EL (cell line): ENCODE measurements at places on chromosomes 7 and 10.

GRCh38 chr10:103295374-103296015 lies 18.6 kb downstream of the INA start:
- DNase-seq = peak; percentile 69

- DNase-seq = peak; percentile 69
Observed at GRCh38 chr7:116258734-116259133, 48.4 kb downstream of the TES start.

GRCh38 chr7:32020551-32021159 lies 49.6 kb downstream of the PDE1C start:
- no peak for DNase-seq

DNA sequence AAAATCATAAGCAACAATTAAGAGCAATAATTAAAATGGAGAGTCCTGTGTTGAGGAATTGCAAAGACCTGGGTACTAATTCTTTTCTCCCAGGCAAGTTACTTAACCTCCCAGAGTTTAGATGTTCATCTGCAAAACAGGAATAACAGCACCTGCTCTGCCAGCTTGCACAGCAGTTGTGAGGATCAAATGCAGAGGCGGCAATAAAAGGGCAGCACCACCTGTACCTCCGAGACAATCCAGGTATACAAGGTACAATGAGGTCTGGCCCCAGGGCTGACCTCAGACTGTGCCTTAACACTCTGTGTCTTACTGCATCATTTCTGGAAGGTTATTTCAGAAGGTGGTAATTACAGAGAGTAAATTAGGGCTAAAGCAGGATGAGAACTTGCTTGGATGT lies 14.5 kb upstream of the FAM204A start:
- no peak for DNase-seq

DNA sequence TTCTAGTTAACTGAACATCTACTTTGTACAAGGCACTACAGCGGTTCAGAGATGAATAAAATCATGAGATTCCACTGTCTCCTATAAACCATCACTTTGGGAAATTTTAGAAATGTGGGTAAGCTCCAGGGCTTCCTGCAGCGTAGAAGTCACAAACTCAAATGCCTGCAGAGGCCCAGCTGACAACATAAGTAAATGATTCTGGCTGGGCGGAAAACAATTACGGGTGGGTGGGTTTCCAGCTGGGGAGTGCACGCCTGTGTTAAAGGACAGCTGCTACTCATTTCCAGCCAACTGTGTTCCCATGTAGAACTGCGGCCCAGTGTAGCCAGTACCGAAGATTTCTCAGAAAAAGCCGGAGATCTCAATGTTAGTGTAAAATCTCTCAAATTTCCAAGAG lies 69.5 kb upstream of the ATRNL1 start:
- DNase-seq = no peak

DNA sequence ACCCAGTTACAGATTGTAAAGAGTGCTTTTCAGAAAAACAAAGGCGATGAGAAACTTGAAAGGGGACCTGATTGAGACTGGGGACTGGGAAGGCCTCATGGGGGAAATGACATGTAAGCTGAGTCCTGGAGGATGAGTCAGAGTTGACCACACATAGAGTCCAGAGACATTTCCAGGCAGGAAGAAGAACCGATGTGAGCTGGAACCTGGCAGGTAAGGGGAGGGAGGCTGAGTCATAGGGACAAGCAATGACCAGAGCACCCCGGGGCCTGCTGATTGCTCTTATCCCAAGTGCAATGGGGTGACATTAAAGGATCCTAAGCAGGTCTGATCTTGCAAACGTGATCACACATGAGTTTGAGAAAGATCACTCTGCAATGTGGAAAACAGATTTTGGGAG lies 11.7 kb downstream of the TLL2 start:
- peak; percentile 35 for DNase-seq

DNA sequence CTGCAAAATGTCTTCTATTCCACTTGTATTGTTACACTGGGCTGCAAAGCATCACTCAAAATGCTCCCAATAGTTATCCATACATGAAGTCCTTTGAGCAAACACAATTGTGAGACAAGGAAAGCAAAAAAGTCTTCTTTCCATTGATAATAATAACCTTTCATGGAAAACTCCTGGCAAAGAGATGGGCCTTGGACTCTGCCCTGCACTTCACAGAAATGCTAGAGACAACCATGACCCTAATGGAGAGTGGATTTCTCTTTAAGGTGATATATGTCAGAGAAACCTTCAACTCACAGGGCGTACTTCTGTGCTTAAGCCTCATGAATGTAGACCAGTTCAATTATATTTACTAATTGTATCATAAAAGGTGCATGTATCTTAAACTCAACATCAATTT lies 19.4 kb downstream of the SLC26A3 start:
- no peak for DNase-seq

DNA sequence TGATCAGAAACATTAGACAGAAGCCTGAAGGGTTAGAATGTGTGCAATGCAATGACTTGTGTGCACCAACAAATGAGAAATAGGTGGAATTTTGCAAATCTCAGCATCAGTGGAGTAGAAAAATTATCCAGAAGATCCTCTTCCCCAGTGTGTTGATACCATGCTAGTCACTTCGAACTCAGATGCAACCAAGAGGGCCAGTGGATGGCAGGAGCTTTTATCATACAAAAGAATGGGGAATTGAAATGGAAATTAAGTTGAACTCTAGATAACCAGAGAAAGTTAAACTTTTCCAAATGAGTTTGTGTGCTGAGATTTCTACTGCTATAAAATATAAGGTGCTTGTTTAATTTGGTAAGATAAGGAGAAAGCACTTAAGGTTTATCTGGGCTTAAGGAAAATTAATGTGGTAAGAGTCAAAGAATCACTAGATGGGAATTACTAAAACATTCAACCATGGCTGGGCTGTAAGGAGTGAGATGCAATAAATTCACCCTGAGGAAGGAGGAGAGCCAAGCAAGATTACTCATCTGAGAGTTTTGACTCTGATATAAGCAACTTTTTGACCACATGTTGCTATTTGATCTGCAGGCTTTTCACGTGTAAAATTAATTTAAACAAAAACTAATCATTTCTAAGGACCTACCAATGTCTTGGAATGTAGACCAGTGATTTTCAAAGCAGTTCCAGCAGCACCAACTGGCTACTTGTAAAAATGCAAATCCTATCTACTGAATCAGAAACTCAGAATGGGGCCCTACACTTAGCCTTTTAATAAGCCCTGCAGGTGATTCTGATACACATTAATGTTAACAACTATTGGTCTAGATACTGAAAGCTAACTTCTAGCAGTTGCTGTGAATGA lies 113.2 kb downstream of the CDC14C start:
- DNase-seq = no peak

GRCh38 chr10:79269969-79270368 lies 77.3 kb upstream of the PPIF start:
- no peak for DNase-seq

DNA sequence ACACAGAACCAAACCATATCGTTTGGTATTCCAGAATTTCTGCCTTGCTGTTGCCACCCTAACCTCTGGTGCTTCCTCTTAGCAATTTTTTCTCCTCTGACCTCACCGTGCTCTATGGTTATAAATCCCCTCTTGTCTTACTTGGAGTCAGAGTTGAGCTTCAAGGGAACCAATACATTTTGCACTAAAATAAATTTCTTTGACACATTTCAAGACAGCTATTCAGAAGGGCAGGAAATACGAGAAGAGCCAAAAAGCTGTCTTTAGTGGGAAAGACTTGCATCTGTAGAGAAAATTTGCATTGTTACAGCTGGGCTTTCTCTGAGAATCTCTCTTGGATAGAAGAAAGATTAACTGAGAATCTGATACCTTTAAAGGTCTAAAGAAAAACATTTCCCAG lies 14.5 kb upstream of the AKR1C2 start:
- DNase-seq = no peak

DNA sequence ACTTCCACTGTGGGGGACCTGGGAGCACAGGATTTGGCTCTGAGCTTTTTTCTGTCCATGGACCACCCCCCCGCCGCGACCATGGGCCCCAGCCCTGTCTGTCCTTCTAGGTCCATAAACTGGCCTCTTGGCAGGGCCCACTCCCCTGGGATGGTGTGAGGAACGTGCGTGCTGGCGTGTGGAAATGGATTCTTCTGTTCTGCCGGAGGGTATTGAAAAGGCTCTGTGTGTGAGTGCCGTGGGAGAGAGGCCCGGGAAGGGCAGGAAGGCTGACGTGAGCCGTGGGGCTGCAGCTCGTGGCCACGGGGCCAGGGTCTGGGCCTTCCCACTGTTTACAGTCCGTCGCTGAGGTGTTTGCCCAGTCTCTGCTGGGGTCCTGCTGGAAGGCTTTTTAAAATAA lies 123.7 kb downstream of the GRK5 start:
- no peak for DNase-seq

GRCh38 chr7:27128034-27128433 lies 2.5 kb downstream of the HOXA4 start:
- DNase-seq = no peak

- DNase-seq = peak; percentile 50
Observed at GRCh38 chr7:6227294-6227846, 45.1 kb downstream of the CYTH3 start.

GRCh38 chr7:16743236-16743635 lies 10.3 kb upstream of the TSPAN13 start:
- no peak for DNase-seq

- DNase-seq = no peak
Observed at GRCh38 chr10:62426600-62426999, 52.4 kb downstream of the ZNF365 start.

DNA sequence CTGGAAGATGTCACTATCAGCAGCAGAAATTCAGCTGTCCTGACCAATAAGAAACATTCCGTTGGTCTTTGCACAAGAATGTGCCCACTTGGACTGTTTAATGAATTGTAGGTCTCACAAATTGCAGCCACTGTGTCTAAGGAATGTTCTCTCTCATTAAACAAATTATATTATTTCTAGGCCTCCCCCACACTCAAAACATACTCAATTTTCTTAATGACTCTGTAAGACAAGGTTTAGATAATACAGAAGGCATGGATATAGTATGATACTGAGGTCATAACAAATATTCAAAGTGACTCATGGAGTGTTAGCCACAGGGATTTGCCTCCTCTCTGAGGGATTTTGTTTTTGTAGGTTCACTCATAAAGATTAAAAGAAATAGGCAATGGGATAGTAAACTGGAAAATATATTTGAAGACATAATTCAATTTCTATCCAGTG lies 197.5 kb downstream of the PTN start:
- DNase-seq = peak; percentile 86

DNA sequence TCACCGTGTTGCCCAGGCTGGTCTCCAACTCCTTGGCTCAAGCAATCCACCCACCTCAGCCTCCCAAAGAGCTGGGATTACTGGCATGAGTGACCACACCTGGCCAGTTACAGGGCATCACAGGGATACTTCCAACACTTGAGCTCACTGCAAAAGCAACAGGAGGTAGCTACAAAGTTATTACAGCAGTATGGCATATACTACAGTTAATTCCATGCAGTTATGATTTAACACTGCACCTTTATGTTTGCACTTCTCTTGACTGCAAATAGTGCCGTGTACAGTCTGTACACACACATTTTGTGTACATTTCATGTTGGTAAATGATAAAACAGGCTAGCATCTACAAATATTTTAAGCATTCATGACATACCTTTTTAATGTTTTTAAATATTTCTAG lies 21.3 kb downstream of the SRPK2 start:
- DNase-seq = no peak

- DNase-seq = peak; percentile 44
Observed at GRCh38 chr10:58743466-58744115, 230.9 kb downstream of the BICC1 start.

DNA sequence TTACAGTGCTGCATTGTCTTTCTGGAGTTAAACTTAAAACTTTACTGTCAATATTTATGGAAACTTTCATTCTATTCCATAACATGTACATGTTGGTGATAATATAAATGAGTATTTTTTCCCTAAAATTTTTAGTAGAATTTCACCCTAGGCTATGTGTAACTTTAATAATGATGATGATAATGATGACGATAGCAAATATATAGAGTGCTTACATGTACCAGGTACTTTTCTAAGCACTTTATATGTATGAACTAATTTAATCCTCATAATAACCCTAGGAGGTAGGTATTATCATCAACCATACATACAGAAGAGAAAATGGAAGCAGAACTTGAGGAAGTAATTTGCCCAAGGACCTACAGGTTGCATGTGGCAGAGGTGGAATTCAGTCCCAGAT lies 85.6 kb downstream of the LRRTM3 start:
- DNase-seq = no peak

DNA sequence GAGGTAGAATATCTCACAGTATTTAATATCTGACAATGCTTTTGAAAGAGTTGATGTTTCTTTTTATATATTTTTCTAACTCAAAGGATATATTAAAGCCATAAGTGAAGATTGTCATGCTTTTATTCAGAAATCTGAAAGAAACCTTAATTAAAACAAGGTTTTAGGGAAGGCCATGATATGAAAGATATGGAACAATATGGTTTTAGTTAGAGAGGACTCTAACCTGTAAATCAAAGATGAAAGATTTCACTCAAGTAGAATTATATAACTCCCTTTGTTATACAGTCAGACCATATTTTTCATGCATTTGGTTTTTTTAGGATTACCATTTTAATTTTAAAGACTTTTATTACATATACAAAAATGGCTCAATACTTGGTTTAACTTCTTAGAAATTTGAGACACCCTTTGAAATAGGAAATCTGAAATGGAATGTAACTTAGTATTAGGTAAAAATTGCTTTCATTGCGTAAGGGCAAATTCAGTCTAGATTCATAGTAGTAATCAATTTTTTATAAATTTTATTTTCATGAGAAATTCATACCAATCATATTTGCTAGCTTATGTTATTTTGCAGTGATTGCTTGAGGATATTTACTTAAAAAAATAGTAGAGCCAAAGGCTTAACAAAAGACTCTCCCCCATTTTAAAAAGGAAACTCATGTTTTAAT lies 119.8 kb downstream of the TWIST1 start:
- peak; percentile 17 for DNase-seq

DNA sequence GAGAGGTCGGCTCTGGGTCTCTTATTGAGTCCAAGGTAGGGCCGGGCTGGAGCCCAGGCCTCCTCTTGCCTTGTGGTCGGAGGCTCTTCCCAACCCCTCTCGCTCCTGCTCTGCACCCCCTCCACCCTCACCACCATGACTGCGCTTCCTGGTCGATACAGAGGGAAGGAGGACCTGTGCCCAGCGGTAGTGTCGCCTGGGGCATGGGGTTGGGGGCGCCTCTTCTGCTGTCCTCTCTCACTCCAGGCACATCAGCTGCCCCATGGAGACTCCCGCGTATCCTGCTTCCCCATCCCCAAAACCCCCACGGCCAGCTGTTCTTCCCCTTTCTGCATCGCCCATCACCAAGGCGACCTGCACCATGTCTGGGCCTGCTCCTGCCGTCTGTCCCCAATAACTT lies 44.4 kb downstream of the TMEM270 start:
- no peak for DNase-seq

- no peak for DNase-seq
Observed at GRCh38 chr10:93267521-93267920, 193.8 kb downstream of the CYP26A1 start.

- no peak for DNase-seq
Observed at GRCh38 chr7:158027646-158028045, 560.0 kb downstream of the PTPRN2 start.

- DNase-seq = no peak
Observed at GRCh38 chr7:50475340-50475739, 25.2 kb upstream of the FIGNL1 start.
